Calu3 (cell line): ENCODE measurements at places on chromosomes 2 and 18.

- H3K27ac ChIP-seq: no peak overlapping the region
- H3K36me3 ChIP-seq: no peaks in the 10 kb centered on the region
- peaks cover 15% of the 10 kb centered on the region for H3K4me1 ChIP-seq
- H3K4me3 ChIP-seq: no peak overlapping the region
Observed at GRCh38 chr2:54409752-54410151, 46.4 kb upstream of the SPTBN1 start.

DNA sequence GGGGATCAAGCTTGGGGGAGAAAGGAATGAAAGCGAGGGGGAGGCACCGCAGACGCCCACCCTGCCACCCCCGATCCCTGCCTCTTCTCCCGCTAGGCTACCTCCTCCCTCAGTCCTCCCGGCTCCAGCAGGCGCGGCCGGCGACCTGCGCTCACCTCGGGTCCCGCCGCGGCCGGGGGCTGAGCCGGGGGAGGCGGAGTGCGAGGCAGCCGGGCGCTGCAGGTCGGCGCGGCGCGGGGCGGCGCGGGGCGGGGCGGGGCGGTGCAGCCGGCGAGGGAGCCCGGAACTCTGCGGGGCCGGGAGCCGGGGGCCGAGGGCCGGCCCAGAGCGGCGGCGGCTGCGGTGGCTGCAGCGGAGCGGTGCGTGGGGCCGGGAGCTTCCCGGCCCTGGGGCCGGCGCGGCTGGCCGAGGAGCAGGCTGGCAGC lies 477 bp downstream of the ACVR1 start:
- peak; percentile 71 for DNase-seq
- peak overlapping the region; percentile 62 for H3K27ac ChIP-seq
- peaks cover 70% of the 10 kb centered on the region for H3K4me1 ChIP-seq
- peaks cover 42% of the 10 kb centered on the region for H3K36me3 ChIP-seq

DNA sequence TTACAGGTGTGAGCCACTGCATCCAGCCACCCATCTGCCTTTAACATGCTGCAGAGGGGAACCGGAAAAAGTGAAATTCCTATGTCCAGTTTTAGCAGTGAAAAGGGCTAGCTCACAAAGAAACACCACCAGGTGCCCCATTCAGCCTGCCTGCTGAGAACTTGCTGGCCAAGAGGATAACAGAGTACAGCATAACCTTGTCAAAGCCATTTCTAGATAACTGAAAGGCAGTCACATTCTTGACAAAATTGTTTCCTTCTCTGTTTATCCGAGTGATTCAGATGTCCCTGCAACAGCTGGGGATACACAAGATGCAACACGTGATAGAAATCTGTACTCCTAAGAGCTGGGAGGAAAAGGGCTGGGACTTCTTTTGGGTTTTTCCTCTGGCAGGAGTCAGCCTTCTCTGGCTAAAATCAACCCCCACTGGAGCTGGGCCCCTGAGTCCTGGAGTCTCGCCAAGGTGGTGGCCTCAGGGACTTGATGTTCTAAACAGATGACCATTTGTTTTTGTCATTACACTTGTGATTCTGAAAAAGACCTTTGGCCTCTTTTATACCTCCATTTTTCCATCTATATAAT lies 505.4 kb downstream of the BCL11A start:
- no peak overlapping the region for H3K4me3 ChIP-seq
- no peaks in the 10 kb centered on the region for H3K27me3 ChIP-seq
- no peaks in the 10 kb centered on the region for H3K4me1 ChIP-seq
- DNase-seq: no peak
- H3K27ac ChIP-seq: no peak overlapping the region

GRCh38 chr18:45939236-45939635 lies 27.9 kb downstream of the EPG5 start:
- no peak for DNase-seq
- no peaks in the 10 kb centered on the region for H3K27me3 ChIP-seq
- H3K4me1 ChIP-seq: peaks cover 7% of the 10 kb centered on the region
- H3K27ac ChIP-seq: no peak overlapping the region

- H3K4me3 ChIP-seq: no peak overlapping the region
- H3K27ac ChIP-seq: no peak overlapping the region
Observed at GRCh38 chr2:59586176-59586575, 967.3 kb downstream of the BCL11A start.
